ENCODE measurements at places on chromosomes 5 and 9.
A peak's percentile ranks its signal among the peaks of the same experiment; 100 is the strongest.

GRCh38 chr5:93809430-93809829, 68.0 kb upstream of the POU5F2 start:
- no peak for DNase-seq

DNA sequence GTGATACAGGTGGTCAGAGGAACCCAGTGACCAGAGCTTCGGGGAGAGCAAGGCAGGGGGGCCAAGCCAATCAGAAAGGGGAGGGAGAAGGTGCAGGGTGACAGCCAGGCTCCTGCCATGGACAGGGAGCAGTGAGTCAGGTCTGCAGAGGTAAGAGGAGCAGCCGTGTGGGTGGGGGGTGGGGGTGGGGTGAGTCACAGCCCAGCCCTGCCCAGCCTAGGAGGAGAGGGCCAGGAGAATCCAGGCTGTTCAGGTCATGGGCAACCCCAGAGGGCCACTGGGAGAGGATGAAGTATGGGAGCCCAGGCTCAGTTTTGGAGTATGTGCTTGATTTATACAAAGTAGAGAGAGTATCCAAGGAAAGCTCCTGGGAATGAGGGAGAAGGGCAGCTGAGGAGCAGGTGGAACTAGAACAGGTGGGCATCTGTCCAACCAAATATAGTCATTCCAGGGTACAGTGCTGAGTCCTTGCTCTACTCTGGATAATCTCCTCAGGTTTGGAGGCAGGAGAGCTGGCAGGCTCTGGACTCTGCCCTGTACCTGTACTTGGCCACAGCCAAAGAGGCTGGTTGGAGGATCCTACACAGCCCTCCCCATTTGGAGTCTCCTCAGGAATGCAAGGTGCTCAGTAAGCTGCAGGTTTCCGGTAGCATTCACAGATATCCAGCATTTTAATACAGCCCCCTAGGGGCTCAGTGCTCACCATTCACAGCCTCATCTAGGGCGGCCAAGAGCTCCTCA, 1.6 kb downstream of the HBEGF start:
- DNase-seq = no peak

- no peak for DNase-seq
Measured at GRCh38 chr9:37428345-37428744, 5.8 kb downstream of the GRHPR start.

DNA sequence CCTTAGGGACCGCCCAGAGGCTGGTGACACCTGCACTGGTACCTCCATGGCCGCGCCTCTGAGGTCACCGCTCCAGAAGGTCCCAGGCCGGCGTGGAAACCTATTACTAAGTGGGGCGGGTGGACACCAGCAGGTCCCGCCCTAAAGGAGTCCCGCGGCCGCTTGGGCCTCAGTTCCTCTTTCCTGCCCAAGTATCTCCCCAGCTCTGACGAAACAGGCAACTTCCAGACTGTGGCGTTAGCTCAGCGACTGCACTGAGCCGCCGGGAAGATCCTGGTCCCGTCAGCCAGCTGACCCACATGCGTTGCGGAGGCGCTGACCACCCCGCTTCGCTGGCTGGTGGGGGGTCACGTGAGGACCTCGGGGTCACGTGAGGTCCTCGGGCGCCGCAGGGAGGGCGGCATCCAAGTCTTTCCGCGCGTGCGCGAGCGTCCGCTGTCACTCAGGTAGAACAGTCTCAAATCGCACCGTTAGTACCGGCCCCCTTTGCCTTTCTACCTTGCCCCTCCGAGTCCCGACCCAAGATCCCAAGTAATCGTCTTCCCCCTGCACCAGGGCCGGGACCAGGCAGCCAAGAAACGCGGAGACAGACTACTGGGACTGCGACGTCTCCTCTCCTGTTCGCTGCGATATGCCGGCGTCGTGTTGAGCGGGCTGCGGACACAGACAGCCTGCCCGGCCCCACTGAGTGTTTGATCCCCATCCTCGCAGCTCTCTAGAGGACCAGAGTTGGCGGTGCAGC, 53.7 kb upstream of the KDM4C start:
- DNase-seq = peak; percentile 85

GRCh38 chr9:98795970-98796363, 388 bp downstream of the ANKS6 start:
- no peak for DNase-seq

- no peak for DNase-seq
Measured at GRCh38 chr9:76996700-76997099, 22.8 kb upstream of the FOXB2 start.

DNA sequence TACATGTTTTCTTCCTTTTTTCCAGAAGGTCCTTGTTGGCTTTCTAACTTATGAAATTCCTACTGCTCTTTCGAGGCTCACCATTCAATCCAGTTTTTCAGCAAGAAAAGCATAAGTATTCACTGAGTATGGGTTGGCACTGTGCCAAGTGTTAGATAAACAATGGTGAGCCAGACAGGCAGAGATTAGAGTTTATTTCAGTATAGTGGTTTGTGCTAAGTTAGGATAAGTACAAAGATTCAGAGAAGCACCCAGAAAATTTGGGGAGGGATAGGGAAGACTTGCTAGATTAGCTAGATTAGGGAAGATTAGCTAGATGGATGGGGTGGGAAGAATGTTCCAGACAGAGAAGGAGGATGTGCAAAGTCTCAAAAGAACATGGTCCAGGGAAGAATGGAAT, 122.9 kb downstream of the OXCT1 start:
- no peak for DNase-seq

GRCh38 chr5:140043508-140043872, 391 bp upstream of the NRG2 start:
- DNase-seq = no peak

DNA sequence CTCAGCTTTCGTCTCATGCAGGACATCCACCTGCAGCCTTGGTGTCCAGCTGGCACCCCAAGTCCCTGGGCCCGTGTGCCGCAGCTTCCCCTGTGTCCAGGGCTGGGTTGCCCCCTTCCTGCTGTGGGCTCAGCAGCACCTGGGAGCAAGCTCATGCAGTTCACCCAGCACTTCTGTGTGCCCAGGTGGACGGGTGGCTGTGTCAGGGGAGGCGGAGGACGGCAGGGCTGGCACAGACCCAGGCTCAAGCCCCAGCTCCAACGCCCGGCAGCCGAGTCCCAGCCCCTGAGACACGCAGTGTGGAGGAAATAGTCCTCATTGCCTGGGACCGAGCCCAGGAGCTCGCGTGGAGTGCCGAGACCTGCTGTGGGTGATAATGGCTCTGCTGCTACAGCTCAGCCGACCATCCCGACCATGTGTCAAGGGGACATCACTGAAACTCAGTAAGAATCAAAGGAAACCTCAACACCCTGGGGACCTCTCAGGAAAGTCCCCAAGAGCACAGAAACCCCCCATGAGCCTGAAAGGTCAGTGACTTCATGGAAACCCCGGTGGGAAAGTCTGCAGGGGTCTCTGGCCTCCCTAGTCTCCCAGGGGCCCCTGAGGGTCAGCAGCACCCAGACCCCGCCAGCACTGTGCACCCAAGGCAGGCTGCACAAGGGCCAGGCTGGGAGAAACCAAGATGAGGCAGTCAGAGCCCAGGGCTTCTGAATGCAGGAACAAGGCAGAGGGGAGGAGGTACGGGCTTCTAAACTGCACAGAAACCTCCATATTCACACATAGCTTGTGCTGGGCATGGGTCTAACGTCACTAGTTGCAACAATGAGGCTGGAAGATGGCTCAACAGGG, 38.8 kb downstream of the LPCAT1 start:
- no peak for DNase-seq

- DNase-seq = no peak
Measured at GRCh38 chr5:180026320-180026719, 45.2 kb downstream of the RNF130 start.

DNA sequence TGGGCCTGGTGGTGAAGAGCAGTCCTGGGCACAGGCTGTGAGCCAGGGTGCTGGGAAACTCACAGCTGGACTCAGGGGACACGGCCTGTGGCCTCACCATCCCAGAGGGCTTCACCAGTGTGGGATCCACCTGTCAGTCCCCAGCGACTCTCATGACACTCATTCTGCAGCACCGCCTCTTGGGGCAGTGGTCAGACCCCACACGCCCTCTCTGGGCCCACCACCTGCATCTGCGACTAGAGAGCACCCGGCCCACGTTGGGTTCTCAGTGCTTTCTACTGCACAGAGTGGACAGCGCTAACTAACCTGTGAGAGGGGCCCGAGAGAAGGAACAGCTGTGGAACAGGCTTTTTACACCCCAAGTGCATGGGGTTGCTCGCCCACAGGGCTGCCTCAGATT, 45.8 kb upstream of the GARNL3 start:
- DNase-seq = no peak

DNA sequence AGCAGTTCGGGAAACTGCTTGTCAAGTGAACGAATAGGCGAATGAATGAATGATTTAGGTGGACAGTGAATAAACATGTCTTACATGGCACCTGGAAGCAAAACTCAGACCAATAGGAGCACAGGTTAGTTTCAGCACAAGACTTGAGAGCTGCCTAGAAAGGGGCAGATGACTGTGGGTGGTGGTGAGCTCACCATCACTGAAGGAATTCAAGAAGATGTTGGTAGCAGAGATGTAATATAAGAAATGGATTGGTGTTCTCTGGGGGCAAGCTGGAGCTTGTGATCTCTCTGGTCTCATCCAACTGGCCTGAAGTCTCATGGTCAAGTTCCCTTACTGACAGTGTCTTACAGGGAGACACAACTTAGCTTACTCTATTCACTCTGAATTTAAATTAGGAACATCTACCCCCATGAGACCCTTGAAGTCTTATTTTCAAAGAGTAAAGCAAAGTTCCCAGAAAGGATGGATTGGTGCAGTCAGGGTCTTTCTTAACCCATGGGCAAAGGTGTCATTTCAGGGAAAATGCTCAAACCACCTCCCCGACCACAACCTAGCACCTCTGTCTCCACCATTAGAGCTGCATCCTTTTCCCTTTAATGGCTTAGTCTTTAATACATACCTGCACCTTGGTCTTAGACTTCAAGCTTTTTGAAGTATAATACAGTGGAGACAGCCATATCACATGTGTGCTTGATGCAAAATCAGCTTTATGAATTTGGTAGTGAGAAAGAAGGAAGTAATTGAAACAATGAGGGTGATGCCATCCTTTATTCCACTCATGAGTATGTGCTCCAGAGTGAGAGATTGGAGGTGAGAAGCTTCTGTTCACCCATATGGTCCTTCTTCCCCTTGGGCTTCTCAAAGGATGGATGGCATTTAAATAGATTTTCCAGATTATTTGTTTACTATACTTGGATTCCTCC, 5.1 kb downstream of the LCP2 start:
- DNase-seq = no peak

GRCh38 chr9:126503333-126504085, 110.2 kb upstream of the LMX1B start:
- DNase-seq = no peak

DNA sequence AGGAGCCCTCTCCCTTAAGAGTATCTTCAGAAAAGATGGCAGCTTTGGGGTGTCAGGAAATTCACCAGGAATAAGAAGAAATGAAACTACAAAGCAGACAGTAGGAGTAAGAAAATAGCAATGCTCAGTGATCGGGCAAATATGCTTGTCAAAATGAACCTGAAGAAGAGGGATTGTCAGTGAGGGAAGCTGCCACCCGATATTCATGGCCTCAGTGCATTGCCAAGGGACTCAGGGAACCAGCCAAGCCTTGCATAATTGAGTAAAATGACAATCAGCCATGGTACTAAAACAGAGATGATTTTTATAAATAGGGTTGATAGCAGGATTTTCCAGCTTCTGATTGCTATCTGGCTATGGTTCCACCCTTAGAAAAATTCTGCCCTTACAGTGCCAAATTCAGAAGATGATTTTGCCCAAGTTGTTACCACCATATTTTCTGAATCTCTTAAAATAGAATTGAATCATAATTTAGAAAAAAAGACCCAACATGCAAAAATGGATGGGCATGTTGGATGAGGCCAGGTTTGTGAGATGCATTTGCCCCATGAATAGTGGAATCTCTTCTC, 274.0 kb downstream of the NTRK2 start:
- no peak for DNase-seq

DNA sequence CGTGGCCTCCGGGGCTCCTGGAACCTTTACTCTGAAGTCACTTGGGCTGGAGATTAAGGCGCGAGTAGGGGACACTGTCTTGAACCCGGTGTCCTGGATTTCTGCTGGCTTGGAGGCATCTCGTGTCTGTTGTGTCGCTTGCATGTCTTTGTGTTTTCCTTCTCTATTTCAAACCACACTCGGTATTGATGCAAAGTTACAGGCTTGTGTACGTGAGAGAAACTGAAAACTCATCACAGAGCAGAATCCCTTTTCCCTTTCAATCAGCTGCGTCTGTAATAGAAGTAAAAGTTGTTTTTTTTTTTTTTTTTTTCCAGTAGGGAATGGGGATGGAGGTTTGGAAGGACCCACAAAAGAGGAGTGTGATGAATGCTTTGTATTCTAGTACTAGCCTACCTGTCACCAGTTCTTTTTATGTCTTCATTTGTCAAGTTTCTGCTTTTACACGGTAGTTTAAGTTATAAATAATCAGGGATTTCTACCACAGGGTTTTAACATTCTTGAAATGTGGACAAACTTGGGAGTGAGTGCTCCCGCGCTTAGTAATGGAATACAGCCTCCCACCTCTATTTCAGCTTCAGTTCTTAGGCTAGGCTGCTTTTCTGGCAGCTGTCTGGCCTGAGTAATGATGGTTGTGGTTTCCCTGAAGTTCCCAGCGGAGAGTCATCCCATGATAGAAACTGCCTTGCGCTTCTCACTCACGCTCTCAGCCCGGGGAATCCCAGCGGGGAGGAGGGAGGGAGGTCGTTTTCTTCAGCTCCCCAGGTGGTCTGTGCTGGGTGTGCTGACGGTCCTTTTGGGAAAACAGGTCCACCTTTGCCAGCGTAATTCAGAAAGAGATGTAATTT, 763 bp downstream of the TJP2 start:
- no peak for DNase-seq

GRCh38 chr5:53568401-53568800, 8.0 kb downstream of the NDUFS4 start:
- no peak for DNase-seq
